CD4-positive, alpha-beta T cell treated with Interleukin-10 for 1 hour (primary cell): ENCODE measurements at places on chromosomes 13 and 19.
A peak's percentile ranks its signal among the peaks of the same experiment; 100 is the strongest.

DNA sequence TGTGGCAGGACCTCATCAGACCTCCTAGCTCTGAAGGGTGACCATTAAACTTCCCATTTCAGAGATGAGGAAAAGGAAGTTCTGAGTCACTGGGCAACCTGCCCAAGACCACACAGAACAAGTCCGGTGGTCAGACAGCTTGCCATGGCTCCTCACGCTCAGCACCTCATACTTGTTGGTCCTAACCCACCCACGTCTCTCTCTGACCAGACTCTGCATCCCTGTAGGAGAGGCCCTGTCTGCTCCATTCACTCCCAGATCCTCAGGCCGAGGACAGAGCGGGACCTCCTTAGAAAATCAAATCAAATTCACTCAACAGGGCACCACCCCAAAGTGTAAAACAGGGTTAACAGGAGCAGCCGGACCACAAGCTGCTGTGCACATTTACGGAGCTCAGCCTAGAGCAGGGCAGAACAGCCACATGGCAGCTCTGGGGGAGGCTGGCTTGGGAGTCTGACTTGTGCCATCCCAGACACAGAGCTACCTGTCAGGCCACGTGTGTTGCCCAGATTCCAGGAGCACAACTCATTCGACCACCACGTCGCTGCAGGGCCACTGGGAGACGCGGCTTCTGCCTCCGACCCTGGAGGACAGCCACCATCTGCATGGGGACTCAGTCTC is 1.7 kb downstream of the MIER2 start:
- no peak for DNase-seq

- no peak for DNase-seq
Observed at GRCh38 chr19:6022570-6023064, 44.7 kb upstream of the RANBP3 start.

DNA sequence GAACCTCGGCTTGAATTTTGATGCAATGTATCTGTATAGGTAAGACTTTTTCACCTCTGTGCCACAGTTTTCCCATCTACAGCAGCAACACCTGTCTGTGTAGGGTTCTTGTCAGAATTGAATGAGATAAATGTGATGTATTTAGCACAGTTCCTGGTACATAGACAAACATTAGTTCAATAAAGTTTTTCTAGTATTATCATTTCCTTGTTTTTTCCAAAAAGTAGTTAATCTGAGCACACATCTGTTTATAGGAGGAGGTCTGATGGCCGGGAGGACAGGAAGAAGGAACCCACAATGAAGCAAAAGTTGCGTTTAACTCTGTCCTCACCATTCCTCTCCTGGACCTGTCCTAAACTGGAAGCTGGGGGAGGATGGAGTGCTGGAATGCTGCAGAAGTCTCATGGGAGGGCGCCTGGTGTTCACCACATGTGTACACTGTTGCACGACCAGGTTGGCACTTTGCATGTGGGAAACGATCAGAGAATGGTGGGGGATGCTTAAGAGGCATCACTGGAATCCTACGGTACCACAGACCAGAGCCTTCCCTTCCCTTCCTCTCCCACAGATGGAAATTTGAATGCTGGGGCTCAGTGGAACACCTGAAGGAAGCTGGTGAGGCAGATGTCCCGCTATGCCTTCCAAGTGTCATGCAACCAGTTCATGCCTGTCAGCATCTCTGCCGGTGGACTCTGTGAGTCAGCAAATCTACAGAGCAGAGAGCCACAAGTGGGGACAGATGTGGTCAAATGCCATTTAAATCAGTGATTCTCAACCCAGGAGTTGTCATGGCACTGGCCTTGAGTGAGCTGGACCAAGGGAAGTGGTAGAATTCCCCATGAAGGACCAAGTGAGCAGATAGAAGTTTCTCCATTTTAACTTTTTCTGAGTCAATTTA is 315.6 kb downstream of the DLEU7 start:
- no peak for DNase-seq

GRCh38 chr19:22783651-22784410 is at the start of gene ZNF99:
ZNF99 (minus strand) TSS chr19:22784151; CDS start chr19:22784016, 135 bp downstream.
- peak; percentile 19 for DNase-seq

DNA sequence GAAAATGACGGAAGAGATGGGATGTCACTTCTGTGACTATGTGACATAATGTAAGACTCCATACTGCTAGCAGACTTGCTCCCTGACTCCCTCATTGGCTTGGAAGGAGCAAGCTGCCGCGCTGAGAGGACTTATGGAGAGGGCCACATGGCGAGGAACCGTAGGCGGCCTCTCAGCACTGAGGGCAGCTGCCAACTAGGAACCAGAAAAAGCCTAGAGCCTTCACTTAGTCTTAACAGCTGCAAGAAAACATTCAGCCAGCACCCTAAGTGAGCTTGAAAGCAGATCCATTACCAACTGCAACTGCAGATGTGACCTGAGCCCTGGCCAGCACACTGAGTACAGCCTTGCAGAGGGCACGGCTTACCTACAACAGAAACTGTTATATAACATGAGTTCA is 33.9 kb downstream of the USP12 start:
- DNase-seq = no peak

GRCh38 chr13:30479154-30479882 is 13.6 kb upstream of the HMGB1 start:
- DNase-seq = no peak

DNA sequence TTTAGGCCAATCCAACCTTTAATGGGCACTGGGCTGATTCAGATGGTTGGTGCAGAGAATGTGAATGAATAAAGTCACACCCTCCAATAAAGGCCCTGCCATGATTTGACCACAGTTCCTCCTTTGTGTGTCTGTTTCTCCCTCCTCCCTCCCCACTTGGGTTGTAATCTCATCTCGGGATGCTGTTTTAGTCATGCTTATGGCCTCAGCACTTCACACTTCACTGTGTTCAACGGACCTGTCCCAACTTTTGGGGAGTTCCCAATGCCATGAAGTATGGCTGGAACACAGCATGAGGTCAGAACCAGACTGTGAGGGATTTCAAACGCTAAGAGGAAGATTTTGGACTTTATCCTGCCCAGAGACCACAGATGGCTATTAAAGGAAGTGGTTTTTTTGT is 5.6 kb upstream of the RAB8A start:
- no peak for DNase-seq

GRCh38 chr13:40381935-40382764 is 284.3 kb downstream of the FOXO1 start:
- no peak for DNase-seq

- no peak for DNase-seq
Observed at GRCh38 chr19:29293292-29293691, 80.3 kb upstream of the UQCRFS1 start.

DNA sequence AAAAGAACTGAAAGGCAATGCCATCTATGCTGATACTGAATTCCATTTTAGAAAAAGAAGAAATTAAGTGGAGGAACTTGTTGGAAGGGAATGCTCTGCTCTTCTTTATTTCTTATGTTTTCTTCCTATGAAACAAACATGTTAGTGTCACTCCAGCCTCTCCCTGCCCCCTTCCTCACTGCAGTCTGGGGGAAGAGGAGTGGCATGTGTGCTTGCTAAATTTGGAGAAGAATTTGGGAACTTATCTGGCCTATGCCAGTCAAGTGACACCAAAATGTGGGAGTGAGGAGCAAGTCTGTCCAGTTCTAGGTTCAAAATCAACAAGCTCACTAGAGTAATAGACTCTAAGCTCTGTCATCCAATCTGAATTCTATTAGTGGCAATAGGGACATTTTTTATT is 214.6 kb downstream of the RBM26 start:
- DNase-seq = no peak

GRCh38 chr19:48946463-48947257 is 8.0 kb upstream of the BAX start:
- DNase-seq = no peak

GRCh38 chr13:70080012-70080411 is 27.6 kb upstream of the ATXN8OS start:
- no peak for DNase-seq

DNA sequence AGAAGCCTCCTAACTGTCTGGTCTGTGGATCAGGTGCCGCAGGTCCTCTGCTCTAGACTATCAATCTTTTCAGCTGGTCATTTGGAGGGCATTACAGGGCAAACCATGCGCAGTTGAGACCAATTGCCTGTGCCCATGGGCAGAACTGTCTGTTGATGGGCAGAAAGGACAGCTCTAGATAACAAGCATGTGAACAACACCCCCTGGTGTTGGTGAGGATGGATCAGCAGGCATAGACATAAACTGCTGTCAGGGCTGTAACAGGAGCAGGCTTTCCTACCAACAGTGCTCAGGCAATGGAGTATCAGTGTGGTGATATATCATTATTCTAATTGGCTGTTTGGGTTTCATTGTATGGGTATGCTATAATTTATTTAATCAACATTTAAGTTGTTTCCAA is 104.7 kb upstream of the KL start:
- DNase-seq = peak; percentile 33

- DNase-seq = no peak
Observed at GRCh38 chr13:91196958-91197357, 150.5 kb upstream of the MIR17HG start.

- DNase-seq = no peak
Observed at GRCh38 chr13:73288596-73288995, 229.8 kb downstream of the KLF5 start.

DNA sequence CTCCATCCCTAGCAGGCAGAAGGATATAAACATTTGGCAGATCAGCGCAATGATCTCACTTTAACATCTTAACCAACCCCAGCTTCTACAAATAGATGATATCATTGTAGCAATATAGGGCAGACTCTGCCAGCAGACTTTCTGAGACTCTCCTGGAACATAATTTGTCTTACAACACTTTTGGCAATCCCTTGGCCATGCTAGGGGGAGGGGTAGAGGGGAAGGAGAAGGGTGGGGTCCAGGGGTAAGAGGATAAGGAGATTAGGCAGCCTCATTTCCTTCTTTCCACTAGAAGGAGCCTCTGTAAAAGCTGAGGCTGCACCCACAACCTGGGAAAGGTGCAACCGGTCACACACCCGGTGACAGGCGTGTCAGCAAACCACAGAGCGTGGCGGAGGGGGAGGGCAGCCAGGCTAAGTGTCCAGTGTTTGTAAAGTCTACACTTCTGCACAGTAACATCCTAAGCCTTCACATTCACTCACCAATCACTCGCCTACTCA is 8.7 kb upstream of the UBAC2 start:
- no peak for DNase-seq

DNA sequence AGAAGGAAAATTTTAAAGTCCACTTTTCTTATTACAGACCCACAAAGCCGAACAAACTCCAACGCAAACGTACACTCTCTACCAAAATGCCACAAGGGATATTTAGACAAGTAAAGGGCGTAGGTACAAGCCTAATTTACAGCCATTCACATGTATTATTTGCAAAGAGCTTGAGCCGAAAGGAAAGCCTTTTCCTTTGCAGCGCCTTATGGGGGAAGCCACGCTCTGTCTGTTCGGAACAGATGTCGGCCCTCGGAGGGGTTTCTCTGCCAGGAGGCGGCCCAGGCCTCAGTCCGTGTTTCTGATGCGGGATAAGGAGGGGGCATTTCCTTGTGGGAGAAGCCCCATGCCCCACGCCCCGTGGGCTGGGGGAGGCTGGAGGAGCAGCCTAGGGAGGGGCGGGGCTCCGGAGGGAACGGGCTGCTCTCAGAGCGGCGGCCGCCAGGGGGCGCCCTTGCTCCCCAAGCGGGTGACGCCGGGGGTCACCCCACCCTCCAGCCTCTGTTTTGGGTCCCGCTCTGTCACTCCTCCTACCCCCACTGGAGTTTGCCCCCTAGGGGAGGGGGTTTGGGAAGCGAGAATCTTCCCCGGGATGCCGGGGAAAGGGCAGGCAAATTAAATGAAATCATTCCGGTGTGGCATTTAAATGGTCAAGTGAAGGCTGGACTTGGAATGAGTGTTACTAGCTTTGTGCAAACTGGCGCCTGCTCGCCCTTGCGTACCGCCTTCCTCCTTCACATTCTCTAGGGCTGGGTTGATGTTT is 2.9 kb downstream of the HTR2A start:
- DNase-seq = peak; percentile 47

DNA sequence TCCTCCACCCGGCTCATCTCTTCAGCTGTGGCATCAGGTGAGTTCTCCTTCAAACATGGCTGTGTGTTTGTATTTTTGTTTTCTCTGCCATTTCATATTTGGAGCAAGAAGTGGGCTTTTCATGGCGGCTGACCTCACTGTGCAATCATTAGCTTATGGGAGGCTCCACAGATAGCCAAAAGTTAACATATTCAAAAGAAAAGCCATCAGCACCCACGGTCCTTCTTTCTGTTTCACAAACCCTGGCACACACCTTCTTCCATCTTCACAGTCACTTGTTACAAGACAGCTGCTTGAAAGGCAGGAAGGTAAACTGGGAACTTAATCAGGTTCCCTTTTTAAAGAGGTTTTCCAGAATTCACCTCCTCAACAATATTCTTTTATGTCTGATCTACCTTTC is 69.3 kb upstream of the ATP12A start:
- no peak for DNase-seq

DNA sequence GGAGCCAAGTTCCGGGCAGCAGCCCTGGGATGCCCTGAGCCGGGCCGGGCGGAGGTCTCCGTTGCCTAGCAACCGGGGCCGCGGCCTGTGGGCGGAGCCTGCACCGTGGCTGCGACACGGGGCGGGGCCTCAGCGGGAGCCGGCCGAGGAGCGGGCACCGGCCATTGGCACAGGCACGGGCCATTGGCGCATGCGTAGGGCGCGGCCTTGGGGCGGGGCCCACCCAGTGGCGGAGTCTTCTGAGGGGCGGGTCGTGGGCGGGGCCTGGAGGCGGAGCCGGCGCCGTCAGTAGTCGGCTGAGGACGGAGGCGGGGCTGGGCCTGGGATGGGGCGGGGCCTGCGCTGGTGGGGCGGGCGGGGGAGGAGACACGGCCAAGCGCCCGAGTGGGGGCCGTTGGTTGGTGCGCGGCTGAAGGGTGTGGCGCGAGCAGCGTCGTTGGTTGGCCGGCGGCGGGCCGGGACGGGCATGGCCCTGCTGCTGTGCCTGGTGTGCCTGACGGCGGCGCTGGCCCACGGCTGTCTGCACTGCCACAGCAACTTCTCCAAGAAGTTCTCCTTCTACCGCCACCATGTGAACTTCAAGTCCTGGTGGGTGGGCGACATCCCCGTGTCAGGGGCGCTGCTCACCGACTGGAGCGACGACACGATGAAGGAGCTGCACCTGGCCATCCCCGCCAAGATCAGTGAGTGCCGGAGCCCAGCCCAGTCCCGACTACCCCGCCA is at the start of gene IZUMO4:
Gene IZUMO4 (plus strand): TSS at position 436 of the 723 bp plus-strand sequence. CDS start 31 bp downstream, at position 467.
- DNase-seq = peak; percentile 99

DNA sequence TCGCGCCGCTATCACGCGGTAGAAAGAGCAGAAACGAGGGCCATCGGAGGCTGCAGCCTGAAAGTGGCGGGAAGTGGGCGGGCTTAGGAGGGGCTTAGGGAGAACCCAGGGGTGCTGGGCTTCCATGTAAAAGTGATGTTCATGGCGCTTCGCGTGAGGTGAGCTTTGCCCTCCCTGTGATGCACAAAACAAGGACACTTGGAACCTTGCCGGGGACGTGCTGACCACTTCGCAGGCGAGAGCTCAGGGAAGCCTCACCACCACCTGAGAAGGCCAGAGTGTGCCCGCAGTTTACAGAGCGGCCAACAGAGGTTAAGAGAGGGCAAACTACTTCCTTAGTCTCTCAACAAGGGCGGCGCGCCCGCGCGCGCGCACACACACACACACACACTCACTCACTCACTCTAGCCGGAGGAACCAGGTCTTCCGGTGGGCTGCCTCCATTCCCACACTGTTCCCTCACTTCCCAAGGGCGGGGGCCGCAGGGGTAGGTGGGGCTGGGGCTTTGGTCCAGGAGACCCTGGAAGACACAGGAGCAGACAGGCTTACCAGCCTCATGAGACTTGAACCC is 651 bp downstream of the GAPDHS start:
- DNase-seq = peak; percentile 47

- peak; percentile 33 for DNase-seq
Observed at GRCh38 chr13:23321535-23322241, 111.8 kb downstream of the SACS start.

- no peak for DNase-seq
Observed at GRCh38 chr13:90622541-90622940, 724.9 kb upstream of the MIR17HG start.

GRCh38 chr13:37390735-37391134 is 207.8 kb downstream of the POSTN start:
- no peak for DNase-seq
